ENCODE measurements at places on chromosomes 16 and 17.

DNA sequence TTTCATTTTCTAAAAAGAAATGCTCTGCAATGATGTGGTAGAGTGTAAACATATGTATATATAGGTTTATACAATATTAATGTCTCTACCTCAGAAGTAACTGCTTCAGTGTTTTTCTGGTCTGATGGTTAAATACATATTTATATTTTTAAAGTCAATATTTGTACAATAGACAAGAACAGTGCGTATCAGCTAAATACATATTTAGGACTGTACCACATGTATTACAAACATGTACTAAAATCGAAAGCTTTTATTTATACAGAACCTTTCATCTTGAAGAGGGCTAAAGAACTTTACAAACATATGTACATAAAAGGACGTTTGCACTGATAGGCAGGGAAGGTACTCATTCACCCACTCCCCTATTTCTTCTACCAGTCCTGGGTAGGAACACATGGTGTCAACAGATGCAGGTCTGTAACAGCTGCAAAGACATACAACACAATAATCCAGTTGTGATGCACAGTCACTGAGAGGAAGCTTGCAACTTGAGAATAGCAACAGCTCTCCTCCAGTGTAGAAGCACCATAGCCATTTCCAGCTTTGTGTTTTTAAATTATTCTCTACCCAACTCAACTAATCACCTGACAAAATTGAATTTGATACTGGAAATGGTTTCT lies 206.9 kb upstream of the C17orf78 start:
- DNase-seq, result no peak

- DNase-seq, result peak; percentile 16
Measured at GRCh38 chr17:19645734-19646201, 2.8 kb upstream of the ALDH3A2 start.

GRCh38 chr17:62891659-62892058 lies 74.4 kb upstream of the TANC2 start:
- DNase-seq, result no peak

- no peak for DNase-seq
Measured at GRCh38 chr16:10265770-10266615, 83.8 kb upstream of the GRIN2A start.

- DNase-seq, result no peak
Measured at GRCh38 chr16:55100100-55100499, 169.4 kb downstream of the IRX5 start.

- DNase-seq, result no peak
Measured at GRCh38 chr17:34067011-34067410, 188.1 kb upstream of the CCL2 start.

GRCh38 chr16:89156740-89157645 lies 14.6 kb upstream of the CDH15 start:
- DNase-seq, result no peak

GRCh38 chr16:23716484-23716883 lies 3.5 kb upstream of the ERN2 start:
- no peak for DNase-seq

DNA sequence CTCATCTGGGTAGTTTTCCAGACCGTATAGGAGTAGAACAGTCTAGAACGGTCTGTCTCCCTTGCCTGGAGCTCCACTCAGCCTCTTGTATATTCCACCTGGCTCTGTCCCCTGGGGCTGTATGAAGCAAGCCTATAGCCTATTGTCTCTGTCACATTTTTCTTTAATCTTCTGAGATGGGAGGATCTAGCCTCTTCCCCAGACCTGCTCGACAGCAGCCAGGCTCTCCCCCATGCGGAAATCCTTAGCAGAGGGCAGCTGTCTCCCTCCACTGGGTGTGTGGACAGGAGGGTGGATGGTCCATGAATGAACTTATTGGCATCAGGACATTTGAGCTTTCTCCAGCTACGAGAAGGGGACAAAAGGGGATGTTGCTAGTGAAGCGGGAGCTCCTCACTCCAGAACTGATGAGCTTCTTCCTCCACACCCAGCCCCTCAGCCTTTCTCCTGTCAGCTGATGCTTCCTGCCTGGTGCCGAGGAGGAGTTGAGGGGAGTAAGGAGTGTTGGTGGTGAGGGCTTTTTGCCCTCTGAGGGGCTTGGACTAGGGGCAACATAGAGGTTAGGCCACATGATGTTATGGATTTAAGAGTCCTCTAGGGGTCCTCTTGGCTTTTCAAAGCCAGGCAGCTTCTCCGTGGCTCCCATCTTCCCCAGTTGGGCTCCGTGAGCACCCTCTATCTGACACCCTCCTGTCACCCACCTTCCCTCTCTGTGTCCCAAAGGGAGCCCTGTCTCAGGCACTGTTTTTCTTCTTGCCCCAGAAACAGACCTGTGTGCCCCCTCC lies 28.0 kb downstream of the ARHGAP23 start:
- DNase-seq, result no peak

- peak; percentile 13 for DNase-seq
Measured at GRCh38 chr16:75620326-75621169, 2.5 kb downstream of the ADAT1 start.

- DNase-seq, result no peak
Measured at GRCh38 chr17:49551221-49552069, 24.2 kb upstream of the NXPH3 start.

GRCh38 chr16:30443631-30444030 lies 2.0 kb downstream of the SEPHS2 start:
- DNase-seq, result no peak

- DNase-seq, result no peak
Measured at GRCh38 chr17:72501404-72502370, 380.9 kb downstream of the SOX9 start.

DNA sequence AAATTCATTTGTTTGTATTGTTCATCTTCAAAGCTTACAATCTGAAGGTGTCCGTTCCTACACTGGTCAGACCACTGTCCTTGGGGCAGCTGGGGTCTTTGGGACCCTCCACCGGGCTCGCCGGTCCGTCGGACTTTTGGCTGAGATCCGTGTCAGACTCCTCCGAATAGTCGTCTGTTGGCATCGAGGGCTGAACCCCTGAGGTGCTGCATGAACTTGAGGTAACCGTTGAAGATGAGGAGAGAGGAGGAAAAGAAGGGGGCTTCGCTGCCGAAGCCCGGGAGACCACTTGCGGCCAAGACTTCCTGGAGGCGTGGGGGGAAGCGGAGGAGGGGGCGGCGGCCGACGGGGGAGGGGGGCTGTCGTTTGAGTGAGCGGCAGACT lies 260.8 kb downstream of the ZFHX3 start:
- no peak for DNase-seq

- DNase-seq, result no peak
Measured at GRCh38 chr17:62800585-62800984, 7.5 kb downstream of the MARCHF10 start.

DNA sequence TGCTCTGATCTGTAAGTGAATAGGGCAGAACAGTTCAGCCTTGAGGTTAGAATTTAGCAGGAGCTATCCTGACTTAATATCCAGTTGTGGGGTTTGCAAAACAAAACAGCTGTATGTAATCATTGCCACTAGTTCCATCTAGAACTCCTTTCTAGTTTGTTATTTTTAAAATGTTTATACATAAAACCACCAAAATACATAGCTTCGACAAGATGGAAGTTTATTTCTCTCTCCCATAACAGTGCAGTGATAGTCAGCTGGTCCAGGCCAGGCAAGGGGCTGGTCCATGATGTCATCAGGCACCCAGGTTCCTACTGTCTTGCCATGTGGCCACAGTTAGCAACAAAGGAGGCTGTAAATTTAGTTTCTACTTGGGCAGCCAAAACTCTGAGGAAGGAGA lies 10.5 kb upstream of the PLK1 start:
- no peak for DNase-seq

GRCh38 chr16:49748322-49748721 lies 107.6 kb downstream of the ZNF423 start:
- DNase-seq, result no peak

- no peak for DNase-seq
Measured at GRCh38 chr16:28189245-28189644, 22.5 kb downstream of the XPO6 start.

DNA sequence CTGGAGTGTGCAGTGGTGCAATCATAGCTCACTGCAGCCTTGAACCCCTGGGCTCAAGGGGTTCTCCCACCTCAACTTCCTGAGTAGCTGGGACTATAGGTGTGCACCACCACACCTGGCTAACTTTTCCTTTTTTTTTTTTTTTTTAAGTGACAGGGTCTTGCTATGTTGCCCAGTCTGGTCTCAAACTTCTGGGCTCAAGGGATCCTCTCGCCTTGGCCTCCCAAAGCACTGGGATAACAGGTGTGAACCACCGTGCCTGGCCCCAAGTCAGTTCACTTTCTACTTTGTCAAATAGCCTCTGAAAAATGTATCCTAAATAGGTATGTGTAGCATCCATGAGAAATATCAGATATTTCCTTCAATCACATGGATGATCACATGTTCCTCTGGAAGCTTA lies 9.9 kb upstream of the NFAT5 start:
- no peak for DNase-seq

- no peak for DNase-seq
Measured at GRCh38 chr17:44473367-44473766, 29.8 kb downstream of the GPATCH8 start.

- DNase-seq, result peak; percentile 24
Measured at GRCh38 chr17:10198509-10199249, at the start of gene GAS7. Gene GAS7, minus strand, starts transcription at chr17:10198606.

- DNase-seq, result no peak
Measured at GRCh38 chr17:78497115-78497540, 80.1 kb downstream of the DNAH17 start.

DNA sequence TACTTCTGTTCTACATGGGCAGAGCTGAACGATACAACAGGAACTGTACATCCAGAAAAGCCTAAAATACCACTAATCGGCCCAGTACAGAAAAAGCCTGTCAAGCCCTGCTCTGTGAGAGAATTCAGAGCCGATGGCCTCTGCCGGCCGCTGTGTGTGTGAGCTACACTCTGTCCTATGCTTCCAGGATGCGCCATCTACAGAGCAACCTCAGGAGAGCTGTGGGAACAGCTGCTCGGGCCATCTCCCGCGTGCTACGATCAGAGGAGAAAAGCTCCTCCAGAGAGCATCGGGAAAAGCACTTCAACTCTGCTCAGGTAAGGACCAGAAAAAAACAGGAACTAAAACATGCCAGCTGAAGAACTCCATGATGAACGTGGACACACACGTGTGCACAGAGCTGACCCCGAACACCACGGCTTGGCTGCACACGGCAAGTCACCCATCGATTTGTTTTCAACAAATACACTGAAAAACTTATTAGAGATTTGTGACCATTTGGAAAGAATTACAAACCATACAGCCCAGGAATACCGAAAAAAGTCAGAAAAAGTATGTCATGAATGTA lies 115.9 kb downstream of the ANKRD11 start:
- no peak for DNase-seq

- peak; percentile 53 for DNase-seq
Measured at GRCh38 chr16:23803591-23804123, 32.1 kb upstream of the PRKCB start.

- DNase-seq, result no peak
Measured at GRCh38 chr17:72191921-72192799, 71.3 kb downstream of the SOX9 start.

DNA sequence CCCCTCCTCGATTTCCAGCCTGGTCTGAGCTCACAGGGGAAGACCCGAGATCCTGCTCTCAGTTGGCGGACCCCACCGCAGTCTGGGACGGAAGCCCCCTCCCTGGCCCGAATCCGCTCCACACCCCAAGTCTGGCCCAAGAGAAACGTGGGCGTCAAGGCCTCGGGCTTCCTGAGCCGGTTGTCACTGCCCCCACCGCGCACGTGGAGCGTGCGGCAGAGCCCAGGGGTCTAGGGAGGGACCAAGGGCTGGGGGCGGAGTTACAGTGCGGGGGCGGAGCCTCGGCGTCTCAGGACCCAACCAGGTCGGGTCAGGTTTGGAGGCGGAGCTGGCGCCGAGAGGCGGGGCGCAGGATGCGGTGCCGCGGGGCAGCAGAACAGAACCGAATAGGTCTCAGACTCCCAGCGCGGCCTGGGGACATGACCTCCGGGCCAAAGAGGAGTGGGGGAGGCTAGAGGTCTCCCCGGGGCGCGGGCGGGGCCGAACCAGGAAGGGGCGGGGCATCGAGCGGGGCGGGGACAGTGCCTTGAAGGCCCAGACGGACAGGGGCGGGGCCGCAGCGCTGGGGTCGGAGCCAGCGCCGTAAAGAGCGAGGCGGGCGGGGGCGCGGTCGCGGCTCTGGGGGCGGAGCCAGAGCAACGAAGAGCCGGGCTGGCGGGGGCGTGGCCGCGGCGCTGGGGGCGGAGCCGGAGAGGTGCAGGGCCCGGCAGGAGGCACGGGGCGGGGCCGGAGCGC lies 431 bp upstream of the ZFPM1 start:
- peak; percentile 98 for DNase-seq

GRCh38 chr16:57865746-57866528 lies 63.6 kb upstream of the KIFC3 start:
- DNase-seq, result no peak

- DNase-seq, result no peak
Measured at GRCh38 chr17:32492264-32492589, 5.4 kb downstream of the CDK5R1 start.

GRCh38 chr17:17959520-17960361 lies 12.5 kb downstream of the TOM1L2 start:
- no peak for DNase-seq

- no peak for DNase-seq
Measured at GRCh38 chr17:59366040-59366757, 34.7 kb downstream of the YPEL2 start.

- DNase-seq, result no peak
Measured at GRCh38 chr16:84789431-84789830, 30.4 kb upstream of the CRISPLD2 start.

DNA sequence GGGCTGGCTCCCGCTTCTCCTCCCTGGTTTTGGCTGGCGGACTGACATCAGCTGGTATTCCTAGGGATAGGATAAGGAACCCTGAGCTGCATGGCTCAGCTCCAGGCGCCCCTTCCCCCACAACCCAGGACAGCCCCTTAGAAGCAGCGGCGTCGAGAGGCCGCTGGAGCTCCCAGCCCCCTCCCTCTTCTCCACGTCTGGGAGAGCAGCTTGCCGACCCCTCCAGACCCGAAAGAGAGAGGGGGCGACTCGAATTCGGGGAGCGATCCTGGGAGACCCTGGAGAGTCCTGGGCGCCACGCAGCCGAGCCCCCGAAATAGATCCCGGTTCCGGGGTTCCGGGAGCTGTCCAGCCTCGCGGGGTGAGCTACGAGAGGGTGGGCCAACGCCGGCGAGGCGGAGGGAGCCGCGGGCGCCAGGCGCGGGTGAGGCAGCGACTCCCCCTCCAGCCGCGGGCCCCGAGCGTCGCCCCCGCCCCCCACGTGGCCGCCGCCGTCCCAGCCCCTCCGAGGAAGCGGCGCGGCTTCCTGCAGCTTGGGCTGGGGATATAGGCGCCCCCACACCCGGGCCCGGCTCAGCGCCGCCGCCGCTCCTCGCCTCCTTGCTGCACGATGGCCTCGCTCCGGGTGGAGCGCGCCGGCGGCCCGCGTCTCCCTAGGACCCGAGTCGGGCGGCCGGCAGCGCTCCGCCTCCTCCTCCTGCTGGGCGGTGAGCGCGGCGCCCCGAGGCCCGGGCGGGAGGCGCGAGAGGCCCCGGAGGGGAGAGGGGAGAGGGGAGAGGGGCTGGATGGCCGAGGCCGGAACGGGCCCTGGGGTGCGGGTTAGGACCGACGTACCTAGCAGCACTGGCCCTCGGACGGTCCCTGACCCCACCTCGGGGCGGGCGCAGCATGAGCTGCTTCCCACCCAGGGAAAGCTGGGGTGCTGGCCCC lies at the start of gene RAMP2:
Gene RAMP2, plus strand, starts transcription at position 576 of the 930 bp plus-strand sequence. Its CDS starts 35 bp downstream, at position 611.
- DNase-seq, result no peak

- DNase-seq, result peak; percentile 52
Measured at GRCh38 chr17:42183741-42184711, 1.2 kb downstream of the HCRT start.

All from stimulated activated CD8-positive, alpha-beta memory T cell treated with anti-CD3 and anti-CD28 coated beads, Interleukin-7, amount 100 ng/mL, for 1 hour (primary cell).